Right lobe of liver (tissue), 6 donors: ENCODE measurements at places on chromosomes 1 and 21. TPM values are rescaled to one million over a fixed set of nuclear protein-coding genes. Genes with fewer than 3 reads are reported as not detected.

- peak; percentile 46 for DNase-seq
- H3K36me3 ChIP-seq, result no peaks in the 10 kb centered on the region
- no peak overlapping the region for H3K27ac ChIP-seq
- H3K27me3 ChIP-seq, result no peaks in the 10 kb centered on the region
These were observed 58.0 kb downstream of the NKAIN1 start for GRCh38 chr1:31181515-31182343.

GRCh38 chr1:11927866-11928592 is 1.8 kb upstream of the KIAA2013 start:
- no peak for DNase-seq
- H3K27me3 ChIP-seq, result no peaks in the 10 kb centered on the region
- H3K4me3 ChIP-seq, result no peak overlapping the region
- H3K4me1 ChIP-seq, result peaks cover 60% of the 10 kb centered on the region

DNA sequence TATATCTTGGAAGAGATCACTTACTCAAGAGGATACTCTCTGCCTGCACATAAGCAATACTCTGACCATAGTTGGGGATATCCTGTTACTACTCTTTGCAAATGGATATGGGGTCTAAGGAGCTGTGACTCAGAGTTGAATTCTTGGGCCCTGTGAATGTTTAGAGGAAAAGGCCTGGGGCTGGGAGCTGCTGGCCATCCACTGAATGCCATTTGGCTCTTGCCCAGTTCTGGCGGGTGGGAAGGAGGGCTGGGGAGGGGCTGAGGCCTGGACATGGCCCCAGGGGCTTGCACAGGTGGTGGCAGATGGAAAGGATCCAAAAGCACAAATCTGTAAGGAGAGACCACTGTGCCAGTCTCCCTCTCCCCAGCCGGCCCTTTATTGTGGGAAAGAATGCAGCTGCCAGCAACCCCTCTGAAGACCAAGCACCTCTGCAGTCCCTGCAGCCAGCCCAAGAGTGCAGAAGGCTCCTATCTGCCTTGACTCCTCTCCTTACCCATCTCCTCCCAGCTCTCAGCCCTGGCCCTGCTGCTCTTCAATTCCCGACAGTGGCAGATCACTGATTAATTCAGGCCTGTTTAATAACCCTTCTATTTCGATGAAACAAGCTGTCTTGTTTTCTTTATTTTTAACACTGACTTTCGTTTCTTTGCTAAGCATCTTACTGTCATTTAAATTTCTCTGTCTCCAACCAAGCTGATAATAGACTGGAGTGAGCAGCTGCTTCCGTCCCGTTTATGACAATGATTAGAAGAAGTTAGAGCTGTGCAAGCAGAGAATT is 12.1 kb downstream of the PLXNA2 start:
- H3K36me3 ChIP-seq, result no peaks in the 10 kb centered on the region
- H3K4me1 ChIP-seq, result peaks cover 12% of the 10 kb centered on the region
- no peak overlapping the region for H3K4me3 ChIP-seq
- no peaks in the 10 kb centered on the region for H3K27me3 ChIP-seq
- DNase-seq, result no peak
- H3K27ac ChIP-seq, result no peak overlapping the region

DNA sequence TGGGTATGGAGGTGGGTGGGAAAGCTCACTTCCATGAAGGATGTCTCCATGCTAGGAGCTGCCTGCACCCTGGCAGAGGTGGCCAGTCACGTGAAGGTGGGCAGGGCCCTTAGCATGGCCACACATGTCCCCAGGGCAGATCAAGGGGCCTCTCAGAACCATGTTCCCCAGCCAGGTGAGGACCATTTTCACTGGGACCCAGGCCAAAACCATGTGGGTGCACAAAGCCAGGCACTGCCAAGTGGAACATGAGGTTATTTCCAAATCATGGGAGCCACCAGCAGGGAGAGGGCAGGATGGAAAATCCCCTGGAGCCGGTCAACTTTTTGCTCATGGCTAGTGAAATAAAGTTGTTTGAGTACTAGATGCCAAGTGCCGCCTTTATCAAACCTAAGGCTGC is 9.7 kb downstream of the ZNF692 start:
- no peaks in the 10 kb centered on the region for H3K4me1 ChIP-seq
- H3K36me3 ChIP-seq, result peaks cover 26% of the 10 kb centered on the region
- no peak for DNase-seq
- H3K4me3 ChIP-seq, result no peak overlapping the region
- no peak overlapping the region for H3K27ac ChIP-seq
- H3K27me3 ChIP-seq, result no peaks in the 10 kb centered on the region

- H3K27ac ChIP-seq, result no peak overlapping the region
- no peaks in the 10 kb centered on the region for H3K27me3 ChIP-seq
- no peaks in the 10 kb centered on the region for H3K36me3 ChIP-seq
- no peaks in the 10 kb centered on the region for H3K4me1 ChIP-seq
- no peak for DNase-seq
These were observed 237.9 kb upstream of the PBX1 start for GRCh38 chr1:164320790-164321731.

DNA sequence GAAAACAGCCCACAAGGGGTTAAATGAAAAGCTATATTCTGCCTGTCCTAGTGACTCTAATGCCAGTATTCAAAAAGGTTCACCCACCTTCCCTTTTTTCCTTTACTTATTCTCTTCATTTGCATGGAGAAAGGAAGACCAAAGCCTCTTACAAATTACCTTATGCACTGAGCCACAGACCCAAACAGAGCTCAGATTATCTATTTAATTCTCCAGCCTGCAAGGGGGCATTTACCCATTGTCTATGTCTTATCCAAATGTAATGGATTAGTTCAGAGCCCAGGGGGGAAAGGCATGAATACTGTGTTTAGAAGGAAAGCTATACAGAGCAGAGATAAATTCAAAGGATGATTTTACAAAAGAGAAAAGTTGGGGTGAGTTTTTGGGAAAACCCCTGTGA is 388.5 kb downstream of the OMA1 start:
- no peak overlapping the region for H3K4me3 ChIP-seq
- peaks cover 13% of the 10 kb centered on the region for H3K4me1 ChIP-seq
- no peak for DNase-seq
- no peaks in the 10 kb centered on the region for H3K36me3 ChIP-seq
- H3K27me3 ChIP-seq, result no peaks in the 10 kb centered on the region

DNA sequence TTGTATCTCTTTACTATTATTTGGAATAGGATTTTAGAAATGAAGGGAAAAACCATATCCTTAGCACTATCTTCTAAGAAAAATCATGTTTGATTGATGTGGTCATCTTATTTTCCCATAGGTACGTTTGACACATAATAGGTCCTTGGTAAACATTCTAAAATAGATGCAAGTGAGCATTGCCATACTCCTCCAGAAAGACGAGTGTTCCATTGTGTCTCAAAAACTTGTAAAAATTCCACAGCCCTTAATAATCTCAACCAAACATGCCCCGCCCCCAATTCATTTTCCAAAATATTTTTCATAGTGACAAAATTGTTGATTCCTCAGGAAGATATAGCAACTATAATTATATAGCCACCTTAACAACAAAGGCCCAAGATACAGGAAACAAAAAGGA is 113.4 kb downstream of the CD247 start:
- peaks cover 3% of the 10 kb centered on the region for H3K36me3 ChIP-seq
- DNase-seq, result no peak
- no peak overlapping the region for H3K27ac ChIP-seq
- no peak overlapping the region for H3K4me3 ChIP-seq
- no peaks in the 10 kb centered on the region for H3K27me3 ChIP-seq
- no peaks in the 10 kb centered on the region for H3K4me1 ChIP-seq

DNA sequence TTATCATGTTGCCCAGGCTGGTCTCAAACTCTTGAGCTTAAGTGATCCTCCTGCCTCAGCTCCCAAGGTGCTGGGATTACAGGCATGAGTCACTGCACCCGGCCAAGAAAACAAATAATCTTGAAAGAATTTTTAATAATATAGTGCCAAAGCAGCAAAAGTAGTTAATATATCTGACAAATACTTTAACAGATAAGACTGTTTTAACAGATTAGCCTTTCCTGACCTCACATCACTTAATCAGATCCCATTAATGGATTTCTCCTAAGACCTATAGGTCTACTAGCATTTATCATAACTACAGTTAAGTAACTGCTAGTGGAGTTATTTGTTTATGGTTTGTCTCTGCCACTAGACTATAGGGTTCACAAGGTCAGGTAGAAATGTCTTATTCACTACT is 61.1 kb upstream of the HP1BP3 start:
- H3K27me3 ChIP-seq, result no peaks in the 10 kb centered on the region
- H3K27ac ChIP-seq, result no peak overlapping the region
- H3K4me3 ChIP-seq, result no peak overlapping the region
- peaks cover 10% of the 10 kb centered on the region for H3K36me3 ChIP-seq

DNA sequence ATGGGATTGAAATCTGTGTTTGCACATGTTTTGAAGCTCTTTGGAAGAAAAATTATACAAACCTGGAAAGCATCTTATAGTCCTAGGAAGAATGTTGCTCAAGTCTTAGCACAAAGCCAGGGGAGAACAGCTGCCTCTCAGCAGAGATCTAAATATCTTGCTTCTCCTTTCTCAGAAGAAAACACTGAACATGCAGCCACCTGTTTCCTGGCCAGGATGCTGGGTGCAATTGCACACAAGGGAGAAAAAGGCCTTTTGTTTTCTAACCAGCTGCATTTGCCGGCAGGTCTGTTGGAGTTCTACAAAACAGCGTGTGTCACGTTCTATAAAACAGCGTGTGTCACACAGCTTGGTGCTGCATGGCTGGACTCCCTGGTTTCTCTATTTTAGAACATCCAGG is 259.6 kb upstream of the PLD5 start:
- no peaks in the 10 kb centered on the region for H3K36me3 ChIP-seq
- no peak overlapping the region for H3K27ac ChIP-seq
- no peak for DNase-seq
- no peaks in the 10 kb centered on the region for H3K4me1 ChIP-seq

DNA sequence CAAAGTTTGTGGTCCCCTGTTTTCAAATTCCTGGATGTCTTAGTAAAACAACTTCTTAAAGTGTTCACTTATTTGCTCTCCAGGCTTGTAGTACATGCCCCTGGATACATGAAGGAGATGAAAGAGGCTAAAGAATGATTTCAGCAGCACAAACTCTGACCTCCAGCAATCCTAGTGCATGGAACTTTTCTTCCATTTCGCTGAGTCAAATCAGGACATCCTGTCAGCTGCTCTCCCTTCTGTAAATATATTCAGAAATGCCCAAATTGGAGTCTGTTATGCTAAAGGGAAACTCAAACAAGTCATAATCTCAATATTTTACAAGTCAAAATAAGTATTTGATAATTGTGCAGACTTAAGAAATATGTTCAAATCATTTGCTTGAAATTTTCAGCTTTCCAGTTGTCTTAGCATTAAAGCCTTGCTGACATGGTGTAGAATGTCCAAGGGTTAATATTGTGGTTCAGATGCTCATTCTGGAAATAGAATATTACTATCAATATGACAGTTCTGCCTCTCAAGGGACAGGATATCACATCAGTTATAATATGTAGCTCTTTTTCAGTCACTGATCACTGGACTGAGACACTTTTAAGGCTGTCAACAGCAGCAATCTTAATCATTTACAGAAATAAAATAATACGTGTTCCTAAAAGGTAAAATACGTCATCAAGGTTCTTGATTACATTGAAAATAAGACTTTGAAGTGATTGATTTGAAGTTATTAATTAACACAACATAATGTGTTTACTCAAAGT is 1157.3 kb downstream of the PLA2G4A start:
- H3K27ac ChIP-seq, result no peak overlapping the region
- H3K4me1 ChIP-seq, result no peaks in the 10 kb centered on the region
- no peak for DNase-seq

GRCh38 chr1:44242746-44243145 is 29.5 kb downstream of the DMAP1 start:
- H3K27me3 ChIP-seq, result no peaks in the 10 kb centered on the region
- no peak overlapping the region for H3K4me3 ChIP-seq
- DNase-seq, result no peak

PRMT6 gene
- 12.0 TPM for total RNA-seq

LCE1D gene
- not detected for total RNA-seq

F5 gene
- 110 TPM for total RNA-seq

FMO2 gene
- total RNA-seq, result 1.4 TPM

C1orf116 gene
- 0.42 TPM for total RNA-seq

CHD5 gene
- total RNA-seq, result not detected
